Fibroblast of skin of scalp (primary cell): ENCODE measurements at places on chromosomes 12 and 14.
A peak's percentile ranks its signal among the peaks of the same experiment; 100 is the strongest.

DNA sequence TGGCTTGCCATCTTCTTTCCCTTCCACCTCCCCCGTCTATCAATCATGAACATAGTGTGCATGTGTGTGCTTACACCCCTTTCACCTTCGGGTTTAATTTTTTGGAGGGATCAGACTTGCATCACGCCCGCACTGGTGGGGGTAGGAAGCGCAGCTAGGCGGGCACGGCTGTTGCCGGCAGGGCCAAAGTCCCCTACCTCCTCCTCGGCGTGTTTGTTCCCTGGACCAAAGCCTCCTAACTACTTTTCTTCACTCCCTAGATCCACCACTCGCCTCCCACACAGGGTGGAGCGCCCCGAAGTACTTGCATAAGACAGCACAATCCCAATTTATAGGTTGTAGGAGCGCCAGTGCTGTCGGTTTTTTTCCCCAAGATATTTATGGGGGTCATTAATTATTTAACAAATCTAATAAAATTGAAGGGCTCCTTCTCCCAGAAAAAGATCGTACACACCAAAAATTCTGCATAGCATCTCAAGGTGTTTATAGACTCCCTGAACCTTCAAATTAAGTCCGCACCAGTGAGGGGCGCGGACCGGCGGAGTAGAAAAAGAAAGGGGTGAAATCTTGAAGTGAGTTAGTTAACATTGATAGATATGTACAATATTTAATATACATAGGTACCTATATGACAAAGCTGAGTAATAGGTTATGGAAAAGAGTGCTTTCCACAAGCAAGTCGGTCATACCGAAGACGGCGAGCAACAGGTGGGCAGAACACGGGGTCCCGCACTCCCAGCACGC, 717 bp downstream of the PKP2 start:
- DNase-seq, result no peak

DNA sequence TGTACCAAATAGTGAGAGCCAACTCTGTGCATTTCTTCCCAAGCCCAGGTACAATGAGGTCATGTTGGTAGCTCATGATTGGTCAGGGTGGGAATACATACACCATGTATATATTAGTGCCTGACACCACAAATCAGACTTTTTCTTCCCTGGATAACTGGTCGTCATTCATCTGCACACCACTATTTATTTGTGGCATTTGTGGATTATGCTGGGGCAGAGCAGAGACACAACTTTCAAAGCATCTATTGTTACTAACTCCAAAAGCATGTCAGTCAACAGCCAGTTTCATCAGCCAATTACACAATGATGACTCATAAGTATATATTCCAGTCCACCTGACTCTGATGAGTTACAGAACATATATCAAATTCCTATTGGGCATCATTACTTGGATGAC, 181.7 kb downstream of the ADAMTS20 start:
- peak; percentile 53 for DNase-seq

- peak; percentile 81 for DNase-seq
Measured at GRCh38 chr14:95098984-95099599, 58.2 kb downstream of the DICER1 start.

DNA sequence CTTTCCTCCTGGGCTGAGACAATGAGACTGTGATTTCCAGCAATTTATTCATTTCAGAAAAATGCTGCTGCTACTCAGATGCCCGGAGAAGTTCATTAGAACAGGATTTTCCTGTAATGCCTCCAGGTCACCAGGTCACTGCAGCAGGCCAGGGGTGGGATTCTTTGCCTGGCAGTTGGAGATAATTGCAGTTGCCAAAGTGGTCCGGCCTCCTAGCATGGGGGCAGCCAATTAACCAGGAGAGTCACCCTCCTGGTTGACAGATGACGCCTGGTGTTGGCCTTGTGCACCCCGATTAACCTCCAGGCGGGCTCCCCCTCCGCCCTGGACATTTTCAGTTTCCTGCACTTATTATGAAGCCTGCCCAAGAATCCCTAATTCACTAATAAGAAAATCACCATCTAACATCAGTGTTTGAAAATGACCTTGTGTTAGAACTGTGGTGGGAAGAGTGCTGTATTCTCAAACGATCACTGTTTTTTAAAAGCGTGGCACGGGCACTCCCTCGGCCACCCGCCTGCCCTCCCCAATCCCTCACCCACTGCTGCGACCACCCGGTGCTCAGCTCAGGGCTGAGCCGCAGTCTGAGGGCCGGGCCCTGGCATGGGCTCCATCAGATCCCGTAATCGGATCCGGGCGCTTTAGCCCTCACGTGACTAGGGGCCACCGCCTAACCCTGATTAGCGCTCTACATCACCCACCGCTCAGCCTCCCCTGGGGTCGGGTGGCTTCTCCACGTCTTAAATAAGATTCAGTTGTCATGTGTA, 12.9 kb downstream of the RIMBP2 start:
- DNase-seq, result no peak

DNA sequence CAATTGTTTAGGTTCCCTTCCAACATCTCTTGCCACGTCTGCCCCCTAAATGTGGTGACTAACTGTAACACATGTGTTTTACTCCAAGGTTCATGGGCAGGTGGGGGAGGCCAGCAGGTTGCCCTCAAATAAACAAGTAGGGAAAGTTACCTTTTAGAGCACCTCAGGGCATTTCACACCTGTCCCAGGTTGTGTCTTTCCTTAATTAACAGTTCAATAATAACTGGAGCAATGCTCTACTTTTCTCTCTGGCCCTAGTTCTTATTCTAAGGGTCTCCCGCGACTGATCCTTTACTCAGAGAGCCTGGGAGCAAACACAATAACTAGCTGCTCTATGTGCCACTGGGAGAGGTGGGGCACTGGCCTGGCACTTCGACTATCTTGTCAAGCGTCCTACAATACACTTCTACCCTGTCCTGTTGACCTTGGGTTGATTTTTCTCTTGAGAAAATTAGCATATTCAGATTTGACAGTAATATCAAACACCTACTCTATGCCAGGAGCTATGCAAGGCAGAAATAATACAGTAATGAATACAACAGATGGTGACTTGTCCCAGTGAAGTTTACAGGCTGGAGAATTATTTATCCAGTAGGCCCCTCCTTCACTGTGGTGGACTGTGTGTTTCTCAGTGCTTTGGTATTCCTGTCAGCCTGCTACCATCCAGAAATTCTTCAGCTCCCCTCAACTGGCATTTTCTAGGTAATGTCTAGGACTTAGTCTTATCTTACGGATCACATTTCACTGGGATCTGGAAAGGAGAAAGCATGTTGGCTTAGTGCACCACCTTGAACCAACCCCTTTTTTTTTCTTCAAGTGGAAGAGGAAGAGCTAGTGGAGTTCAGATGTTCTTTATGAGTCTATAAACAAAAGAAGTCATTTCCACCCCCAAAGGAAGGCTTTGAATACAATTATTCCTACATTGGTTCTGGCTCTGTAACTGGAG, 202.6 kb downstream of the CRADD start:
- peak; percentile 73 for DNase-seq

DNA sequence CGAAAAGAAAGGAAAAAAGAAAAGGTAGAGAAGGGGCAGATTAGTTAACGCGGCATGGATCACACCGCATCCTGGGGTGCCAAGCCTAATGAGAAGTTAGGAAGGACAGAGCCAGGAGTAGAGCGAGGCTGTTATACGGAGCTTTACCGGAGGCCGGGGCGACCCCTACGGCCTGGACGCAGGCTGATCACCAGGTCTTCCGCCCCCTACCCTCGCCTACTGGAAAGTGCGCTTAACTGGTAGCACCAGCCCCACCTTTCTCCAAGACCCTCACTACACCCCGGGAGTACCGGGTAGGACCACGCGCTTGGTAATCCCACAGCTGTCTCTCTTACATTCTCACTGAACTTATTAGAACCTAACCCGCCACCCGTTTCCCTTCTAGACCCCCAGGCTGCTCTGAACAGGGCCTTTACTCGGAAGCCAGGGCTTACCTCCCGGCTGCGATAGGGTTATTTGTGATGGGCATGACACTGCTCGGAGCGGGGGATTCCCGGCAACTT, 33.8 kb downstream of the WBP11 start:
- DNase-seq, result peak; percentile 5

- DNase-seq, result peak; percentile 61
Measured at GRCh38 chr12:52741375-52742195, 35.6 kb downstream of the KRT76 start.

- peak; percentile 37 for DNase-seq
Measured at GRCh38 chr14:64035143-64035542, 182.3 kb downstream of the SYNE2 start.

- peak; percentile 49 for DNase-seq
Measured at GRCh38 chr14:86652526-86652925, 1122.6 kb downstream of the FLRT2 start.

- peak; percentile 3 for DNase-seq
Measured at GRCh38 chr12:71107936-71108335, 49.9 kb downstream of the TSPAN8 start.

GRCh38 chr12:113203852-113204760, 17.2 kb upstream of the TPCN1 start:
- no peak for DNase-seq

GRCh38 chr12:3602488-3602887, 111.5 kb downstream of the PRMT8 start:
- DNase-seq, result no peak

DNA sequence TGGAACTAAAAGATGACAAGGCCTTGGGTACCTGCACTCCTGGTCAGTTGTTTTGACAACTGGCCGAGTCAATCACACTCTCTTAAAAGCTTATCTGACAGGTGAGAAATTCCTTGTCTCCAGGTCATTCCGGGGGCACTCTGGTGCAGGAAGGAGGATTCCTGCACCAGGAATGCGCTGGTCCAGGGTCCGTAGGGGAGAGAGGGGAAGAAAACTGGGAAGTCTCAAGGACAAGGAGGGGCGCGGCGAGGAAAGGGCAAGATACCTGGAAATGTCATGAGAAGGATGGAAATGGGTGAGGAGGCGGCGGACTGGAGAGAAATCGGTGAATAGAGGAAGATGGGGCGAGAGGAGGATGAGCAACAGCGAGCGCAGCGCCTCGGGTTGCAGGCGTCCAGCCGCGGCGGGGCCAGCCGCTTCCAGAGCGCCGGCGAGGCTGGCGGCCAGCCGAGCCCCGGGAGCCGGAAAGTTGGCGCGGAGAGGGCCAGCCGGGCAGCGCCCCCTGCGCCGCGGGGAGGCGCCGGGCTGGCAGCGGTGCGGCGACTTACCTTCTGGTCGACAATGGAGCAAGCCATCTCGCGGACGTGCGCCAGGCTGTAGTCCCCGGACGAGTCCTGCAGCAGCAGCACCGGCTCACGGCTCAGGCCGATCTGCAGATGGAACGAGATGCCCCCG, 809 bp downstream of the PRKD1 start:
- peak; percentile 40 for DNase-seq

GRCh38 chr12:20006871-20007730, 361.2 kb upstream of the PDE3A start:
- DNase-seq, result peak; percentile 95

GRCh38 chr14:105303949-105304348, 3.1 kb upstream of the BRF1 start:
- DNase-seq, result no peak

GRCh38 chr14:70086685-70087379, 101.9 kb downstream of the SLC8A3 start:
- peak; percentile 35 for DNase-seq

DNA sequence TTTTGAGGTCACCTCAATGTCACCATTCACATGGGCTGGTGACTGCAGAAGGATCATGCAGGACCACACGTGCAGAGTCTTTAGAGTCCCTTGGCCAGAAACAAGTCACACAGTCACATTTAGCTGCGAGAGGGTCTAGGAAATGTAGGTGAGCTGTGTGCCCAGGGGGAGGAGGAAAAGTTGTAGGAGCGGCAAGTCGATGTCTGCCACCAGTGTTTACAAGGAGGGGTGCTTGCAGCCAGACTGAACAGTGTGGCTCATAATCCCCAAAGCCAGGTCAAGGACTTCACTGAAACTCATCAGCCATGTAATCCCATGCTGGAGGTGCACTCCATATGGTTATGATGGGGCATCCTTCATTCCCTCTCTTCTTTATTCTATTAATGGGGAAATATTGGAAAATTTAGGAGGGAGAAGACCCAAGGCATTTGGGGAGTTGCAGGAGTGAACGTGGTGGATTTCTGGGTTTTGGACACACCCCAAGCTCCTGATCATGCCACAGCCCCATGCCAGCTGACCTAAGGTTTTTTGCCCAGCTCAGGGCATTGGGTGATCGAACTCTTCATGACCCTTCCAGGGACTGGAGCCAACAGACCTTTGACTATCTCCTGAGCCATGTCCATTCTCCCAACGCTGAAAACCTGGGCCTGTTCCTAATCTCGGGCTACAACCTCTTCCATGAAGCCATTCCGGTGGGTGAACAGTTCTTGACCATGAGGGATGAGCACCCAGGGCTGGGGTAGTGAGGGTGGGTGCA, 7.2 kb downstream of the DAO start:
- no peak for DNase-seq

- DNase-seq, result no peak
Measured at GRCh38 chr14:59566296-59566695, 10.3 kb downstream of the CCDC175 start.

DNA sequence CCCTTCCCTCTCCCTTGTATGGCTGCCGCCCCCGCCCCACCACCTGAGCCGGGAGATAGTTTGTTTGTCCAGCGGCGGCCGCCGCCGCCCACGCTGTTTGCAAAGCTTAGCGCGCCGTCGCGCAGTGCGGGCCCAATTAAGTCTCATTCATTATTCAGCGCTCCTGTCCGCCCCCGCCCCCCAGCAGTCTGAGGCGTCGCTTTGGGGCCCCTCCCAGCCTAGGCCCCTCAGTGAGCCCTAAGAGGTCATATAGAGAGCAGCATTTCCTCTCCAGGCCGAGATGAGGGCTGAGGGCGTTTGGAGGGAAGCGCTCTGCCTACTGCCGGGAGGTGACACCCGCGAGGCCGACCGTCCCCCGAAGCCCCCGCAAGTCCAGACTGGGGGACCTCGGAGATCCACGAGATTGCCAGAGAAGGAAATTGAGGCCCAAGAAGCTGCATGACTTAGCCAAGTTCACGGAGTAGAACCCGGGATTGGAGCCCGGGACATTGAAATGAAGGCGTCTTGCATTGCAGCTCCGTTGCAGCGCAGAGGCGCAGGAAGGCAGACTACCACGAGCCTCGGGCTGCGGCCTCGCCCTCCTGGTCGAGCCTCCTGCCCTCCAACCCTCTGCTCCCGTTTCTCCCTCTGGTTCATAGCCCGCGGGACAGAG, at the start of gene DNAJC22:
Gene DNAJC22 (plus strand): TSS at position 230 of the 652 bp plus-strand sequence. CDS start 1,985 bp downstream, outside the sequence.
- no peak for DNase-seq

DNA sequence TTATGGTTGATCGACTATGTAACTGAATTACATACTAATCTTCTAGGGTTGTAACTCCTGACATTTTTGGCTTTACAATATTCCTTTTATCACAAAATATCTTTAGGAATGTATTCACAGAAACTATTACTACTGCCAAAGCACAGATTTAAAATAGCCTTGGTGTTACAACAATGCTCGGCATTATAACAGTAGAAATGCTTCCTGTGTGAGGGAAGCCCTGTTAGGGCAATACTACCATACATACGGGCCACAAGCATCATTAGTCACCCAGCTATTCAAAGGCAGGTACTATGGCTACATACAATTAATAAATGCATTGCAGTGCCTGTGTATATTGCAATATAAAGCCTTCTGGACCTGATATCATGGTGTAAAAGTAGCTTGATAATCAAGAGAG, 517.8 kb downstream of the C12orf50 start:
- DNase-seq, result no peak
